ENCODE measurements at places on chromosomes 7 and 10.

- no peaks in the 10 kb centered on the region for H3K4me1 ChIP-seq
- no peak for DNase-seq
- H3K36me3 ChIP-seq: no peaks in the 10 kb centered on the region
- no peaks in the 10 kb centered on the region for H3K27me3 ChIP-seq
Measured at GRCh38 chr10:43775384-43775783, 126.7 kb upstream of the ZNF32 start.

- H3K27ac ChIP-seq: no peak overlapping the region
- H3K4me3 ChIP-seq: no peak overlapping the region
- no peak for DNase-seq
- H3K4me1 ChIP-seq: no peaks in the 10 kb centered on the region
Measured at GRCh38 chr7:150502519-150502918, 12.2 kb upstream of the GIMAP7 start.

- H3K27me3 ChIP-seq: peaks cover 75% of the 10 kb centered on the region
- H3K4me1 ChIP-seq: peaks cover 24% of the 10 kb centered on the region
- H3K27ac ChIP-seq: no peak overlapping the region
- H3K4me3 ChIP-seq: peak overlapping the region; percentile 52
- no peak for DNase-seq
Measured at GRCh38 chr10:45373003-45373575, 927 bp upstream of the ALOX5 start.

DNA sequence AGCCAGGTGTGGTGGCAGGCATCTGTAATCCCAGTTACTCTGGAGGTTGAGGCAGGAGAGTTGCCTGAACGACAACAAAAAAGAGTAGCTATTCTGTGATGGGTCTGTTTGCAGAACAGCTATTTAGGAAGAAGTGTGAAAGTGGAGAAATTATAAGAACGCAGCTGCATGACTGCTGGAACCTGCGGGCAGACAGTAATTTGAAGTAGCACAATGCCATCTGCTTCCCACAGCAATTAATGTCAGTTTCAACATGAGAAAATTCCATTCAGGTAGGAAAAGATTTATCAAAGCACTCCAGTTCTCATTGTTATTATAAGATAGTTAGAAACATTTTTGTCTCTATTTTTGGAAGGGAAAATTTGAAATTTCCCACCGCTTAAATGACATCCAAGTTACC is 21.5 kb downstream of the LAMB1 start:
- H3K4me3 ChIP-seq: no peak overlapping the region
- H3K27ac ChIP-seq: no peak overlapping the region
- H3K4me1 ChIP-seq: peaks cover 5% of the 10 kb centered on the region
- DNase-seq: no peak
- H3K36me3 ChIP-seq: peaks cover 67% of the 10 kb centered on the region

- no peaks in the 10 kb centered on the region for H3K36me3 ChIP-seq
- no peak overlapping the region for H3K27ac ChIP-seq
- no peak for DNase-seq
- H3K4me1 ChIP-seq: peaks cover 8% of the 10 kb centered on the region
- H3K27me3 ChIP-seq: no peaks in the 10 kb centered on the region
Measured at GRCh38 chr10:93198401-93199131, 124.9 kb downstream of the CYP26A1 start.

- H3K27ac ChIP-seq: no peak overlapping the region
- H3K36me3 ChIP-seq: no peaks in the 10 kb centered on the region
- no peaks in the 10 kb centered on the region for H3K4me1 ChIP-seq
- no peaks in the 10 kb centered on the region for H3K27me3 ChIP-seq
- DNase-seq: no peak
Measured at GRCh38 chr10:43236176-43236850, 30.6 kb downstream of the RASGEF1A start.

GRCh38 chr7:27947586-27948278 is 207.8 kb downstream of the TAX1BP1 start:
- H3K36me3 ChIP-seq: no peaks in the 10 kb centered on the region
- no peak overlapping the region for H3K4me3 ChIP-seq
- no peaks in the 10 kb centered on the region for H3K4me1 ChIP-seq

- H3K27me3 ChIP-seq: no peaks in the 10 kb centered on the region
- H3K36me3 ChIP-seq: no peaks in the 10 kb centered on the region
- H3K4me3 ChIP-seq: no peak overlapping the region
- no peak for DNase-seq
- no peak overlapping the region for H3K27ac ChIP-seq
- H3K4me1 ChIP-seq: peaks cover 8% of the 10 kb centered on the region
Measured at GRCh38 chr10:93755443-93756116, 2.2 kb upstream of the LGI1 start.

DNA sequence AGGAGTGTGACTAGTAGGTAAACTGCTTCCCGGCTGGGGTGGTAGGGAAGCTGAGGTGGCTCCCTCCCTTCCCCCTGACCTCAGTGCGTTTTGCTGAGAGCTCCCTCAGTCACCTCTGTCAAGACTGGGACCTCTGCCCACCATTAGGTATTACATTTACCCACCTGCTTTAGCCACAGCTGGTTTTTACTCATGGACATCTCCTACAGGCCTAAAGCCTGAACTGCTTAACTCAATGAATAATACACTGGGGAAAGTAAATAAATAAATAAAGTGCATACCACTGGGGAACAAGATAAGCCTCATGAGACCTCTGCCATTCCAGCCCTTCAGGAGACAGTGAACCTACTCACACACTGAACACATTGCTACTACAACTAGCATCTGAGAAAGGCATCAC is 38.9 kb upstream of the CDK13 start:
- DNase-seq: no peak
- H3K36me3 ChIP-seq: no peaks in the 10 kb centered on the region
- no peaks in the 10 kb centered on the region for H3K4me1 ChIP-seq
- H3K27me3 ChIP-seq: no peaks in the 10 kb centered on the region
- H3K4me3 ChIP-seq: no peak overlapping the region
